Nephron progenitor cell (in vitro differentiated cells): ENCODE measurements at places on chromosomes 1 and 21.

GRCh38 chr1:203324105-203325025 is 19.0 kb downstream of the BTG2 start:
- no peak for DNase-seq

GRCh38 chr1:84724128-84724860 is 34.0 kb upstream of the SSX2IP start:
- peak; percentile 12 for DNase-seq

DNA sequence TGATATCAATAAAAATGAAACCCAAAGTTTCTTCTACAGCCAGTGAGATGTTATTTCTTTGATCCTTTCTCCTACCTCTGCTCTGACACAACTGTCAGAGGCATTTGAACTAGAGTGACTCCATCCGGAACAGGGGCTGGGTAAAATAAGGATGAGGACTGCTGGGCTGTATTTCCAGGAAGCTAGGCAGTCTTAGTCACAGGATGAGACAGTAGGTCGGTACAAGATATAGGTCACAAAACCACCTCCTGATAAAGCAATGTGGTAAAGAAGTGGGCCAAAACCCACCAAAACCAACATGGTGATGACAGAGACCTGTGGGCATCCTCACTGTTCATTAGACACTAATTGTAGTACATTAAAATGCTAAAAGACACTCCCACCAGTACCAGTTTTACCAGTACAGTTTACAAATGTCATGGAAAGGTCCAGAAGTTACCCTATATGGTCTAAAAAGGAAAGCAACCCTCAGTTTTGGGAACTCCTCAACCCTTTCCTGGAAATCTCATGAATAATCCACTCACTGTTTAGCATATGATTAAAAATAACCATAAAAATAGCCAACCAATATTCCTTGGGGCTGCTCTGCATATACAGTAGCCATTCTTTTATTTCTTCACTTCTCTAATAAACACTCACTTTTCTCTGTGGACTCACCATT is 96.7 kb downstream of the GABPA start:
- no peak for DNase-seq

DNA sequence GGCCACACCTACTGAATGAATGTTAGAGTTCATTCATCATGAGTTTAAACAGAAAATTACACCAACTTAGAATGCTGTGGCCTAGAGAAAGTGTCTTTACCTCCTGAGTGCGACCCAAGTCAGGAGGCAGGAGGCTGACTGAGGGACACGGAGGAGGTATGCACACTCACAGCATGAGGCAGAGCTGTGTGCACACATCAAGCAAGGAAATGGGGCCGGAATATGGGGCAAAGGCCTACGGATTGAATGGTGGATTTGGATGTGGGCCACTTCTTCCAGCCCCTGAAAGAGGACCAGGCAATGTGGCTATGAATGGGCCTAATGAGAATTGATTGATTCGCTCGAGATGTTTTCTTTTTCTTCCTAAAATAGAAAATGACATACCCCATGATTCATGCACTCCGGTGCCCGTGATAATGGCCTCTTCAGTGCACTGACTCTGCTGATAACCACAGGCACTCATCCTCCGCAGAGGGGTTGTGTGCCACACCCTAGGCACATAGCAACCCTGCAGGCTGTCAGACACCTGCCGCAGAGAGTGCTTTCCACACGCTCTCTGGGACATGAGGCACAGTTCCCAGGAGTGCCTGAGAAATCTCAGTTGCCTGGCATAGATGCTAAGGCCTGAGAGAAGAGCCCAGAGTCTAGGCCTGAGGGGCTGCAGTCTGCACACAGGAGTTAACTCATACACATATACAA is 155.5 kb downstream of the GLUL start:
- no peak for DNase-seq

- DNase-seq, result peak; percentile 87
Measured at GRCh38 chr1:119611701-119612113, 36.4 kb downstream of the ZNF697 start.

DNA sequence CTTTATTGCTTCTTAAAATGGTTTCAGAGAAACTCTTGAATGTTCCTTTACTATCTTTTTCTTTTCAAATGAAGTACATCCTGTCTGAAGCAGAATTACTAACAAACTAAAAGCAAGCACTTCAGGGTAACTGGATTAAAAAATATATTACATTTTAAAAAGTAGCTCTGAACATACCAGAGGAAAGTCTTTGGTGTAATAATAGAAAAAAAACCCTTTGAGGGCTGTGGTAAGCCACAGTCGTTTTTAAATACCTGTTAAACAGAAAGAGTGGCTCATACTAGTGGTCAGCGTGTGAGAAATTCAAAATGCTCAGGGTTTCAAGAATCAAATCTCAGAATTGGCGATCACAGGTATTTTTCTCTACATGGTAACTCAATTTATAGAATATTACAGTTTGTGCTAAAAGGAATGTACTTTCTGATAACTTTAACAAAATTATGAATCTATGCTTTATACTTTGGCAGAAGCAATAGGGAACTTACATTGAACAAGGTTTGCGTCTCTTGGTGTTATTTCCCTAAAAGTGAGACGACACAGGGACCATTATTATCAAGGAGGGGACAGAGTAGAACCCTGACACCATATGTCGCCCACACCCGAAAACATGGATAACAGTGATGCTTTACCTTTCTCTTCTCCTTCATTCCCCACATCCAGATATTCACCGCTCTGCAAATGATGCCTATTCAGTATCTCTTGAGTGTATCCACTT is 97.0 kb upstream of the DPH5 start:
- DNase-seq, result no peak

DNA sequence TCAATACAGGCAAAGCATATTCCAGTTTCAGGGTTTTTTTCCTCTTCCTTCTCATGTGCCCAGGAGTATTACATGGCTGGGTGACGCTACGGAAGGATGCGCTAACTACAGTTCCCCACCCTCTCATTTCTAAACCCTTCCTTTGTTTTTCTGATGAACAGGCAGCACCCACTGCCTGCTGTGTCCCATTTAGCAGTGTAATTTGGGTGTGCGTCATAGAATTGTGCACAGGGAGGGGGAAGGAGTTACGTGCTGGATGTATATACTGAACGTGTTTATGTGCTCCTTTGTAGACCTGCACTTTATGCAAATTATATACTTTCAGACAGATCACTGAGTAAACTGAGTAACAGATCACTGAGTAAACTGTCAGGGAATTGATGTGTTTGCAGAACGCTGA is 44.5 kb downstream of the ELAPOR1 start:
- DNase-seq, result no peak

- DNase-seq, result no peak
Measured at GRCh38 chr1:10617318-10617717, 142.6 kb downstream of the PEX14 start.

DNA sequence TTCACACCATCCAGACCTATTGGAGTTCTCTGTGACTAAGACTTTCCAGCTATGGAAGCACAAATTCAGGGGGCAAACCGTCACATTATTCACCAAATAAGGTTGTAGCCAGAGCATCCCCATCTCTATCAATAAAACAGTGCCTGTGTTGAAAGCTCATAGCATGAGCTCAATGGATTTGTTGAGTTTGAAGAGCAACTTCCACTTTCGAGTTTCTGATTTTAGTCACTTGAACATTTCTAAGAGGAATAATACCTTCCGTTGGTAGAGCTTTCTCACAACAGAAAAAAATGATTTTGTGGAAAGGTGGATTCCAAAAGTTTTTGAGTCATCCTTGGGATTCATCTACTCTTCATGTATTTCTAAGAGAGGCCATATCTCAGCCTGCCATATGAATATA is 13.0 kb upstream of the ELAVL4 start:
- DNase-seq, result no peak

GRCh38 chr1:76374086-76374485 is 299.5 kb downstream of the ST6GALNAC3 start:
- DNase-seq, result no peak

DNA sequence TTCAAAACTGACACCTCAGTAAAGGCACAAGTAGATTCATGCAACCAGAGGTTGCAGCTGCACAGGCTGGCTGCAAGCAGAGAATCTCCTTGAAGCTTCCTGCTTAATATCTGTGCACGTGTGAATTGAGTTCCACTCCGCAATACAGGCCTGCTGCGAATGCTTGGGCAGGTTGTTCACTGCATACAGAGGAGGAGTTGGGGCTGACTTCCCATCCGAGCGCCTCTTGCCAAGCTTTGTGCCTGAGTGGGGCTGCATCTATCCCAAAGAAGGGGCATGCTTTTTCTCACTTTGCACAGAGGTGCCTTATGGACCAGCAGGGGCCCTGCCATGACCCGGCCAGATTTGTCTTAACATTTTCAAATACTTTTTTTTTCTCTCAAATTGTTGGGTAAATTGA is 17.9 kb upstream of the PADI1 start:
- no peak for DNase-seq

- DNase-seq, result no peak
Measured at GRCh38 chr1:44120398-44120949, 1.9 kb downstream of the KLF17 start.

DNA sequence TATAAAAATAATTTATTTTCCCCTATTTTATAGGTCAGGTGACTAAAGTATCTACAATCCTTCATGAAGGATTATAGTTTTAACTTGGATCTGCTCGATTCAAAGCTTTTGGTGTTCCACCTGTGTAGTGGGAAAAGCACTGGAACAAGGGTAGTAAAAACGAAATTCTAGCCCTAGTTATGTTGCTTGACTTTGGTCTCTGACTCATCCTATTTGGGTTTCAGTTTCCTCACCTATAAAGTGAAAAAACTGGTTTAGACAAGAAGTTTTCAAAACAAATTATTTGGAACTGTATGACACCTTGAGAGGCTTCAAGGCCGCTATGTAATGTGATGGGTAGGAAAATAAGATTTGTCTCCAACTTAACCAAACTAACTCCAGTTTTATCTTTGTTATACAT is 505.2 kb upstream of the ZRANB2 start:
- DNase-seq, result no peak

- no peak for DNase-seq
Measured at GRCh38 chr1:169618367-169618766, 11.6 kb downstream of the SELP start.

DNA sequence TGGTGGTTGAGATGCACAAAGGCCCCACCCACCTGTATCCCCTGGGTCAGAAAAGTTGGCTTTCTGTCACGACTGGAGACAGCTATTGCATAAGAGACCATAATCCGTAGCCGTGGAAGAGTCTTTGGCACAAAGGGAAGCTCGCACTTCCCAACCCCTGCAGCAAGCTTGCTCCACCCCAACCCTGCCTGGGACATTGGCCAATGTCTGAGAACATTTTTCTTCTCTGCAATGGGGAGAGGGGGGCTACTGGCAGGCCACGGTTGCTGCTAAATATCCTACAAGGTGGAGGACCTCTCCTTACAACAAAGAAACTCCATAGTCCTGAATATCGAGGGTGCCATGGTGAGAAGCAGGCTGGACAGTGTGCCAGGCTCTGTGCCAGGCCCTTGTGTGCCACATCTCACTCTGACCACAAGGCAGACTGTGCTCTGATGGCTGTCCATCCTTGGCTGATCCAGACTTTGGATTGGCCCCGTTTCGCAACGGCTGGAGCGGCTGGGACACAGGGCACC is 104.1 kb downstream of the CSMD2 start:
- no peak for DNase-seq

- no peak for DNase-seq
Measured at GRCh38 chr1:89598450-89599331, 34.2 kb upstream of the LRRC8C start.

DNA sequence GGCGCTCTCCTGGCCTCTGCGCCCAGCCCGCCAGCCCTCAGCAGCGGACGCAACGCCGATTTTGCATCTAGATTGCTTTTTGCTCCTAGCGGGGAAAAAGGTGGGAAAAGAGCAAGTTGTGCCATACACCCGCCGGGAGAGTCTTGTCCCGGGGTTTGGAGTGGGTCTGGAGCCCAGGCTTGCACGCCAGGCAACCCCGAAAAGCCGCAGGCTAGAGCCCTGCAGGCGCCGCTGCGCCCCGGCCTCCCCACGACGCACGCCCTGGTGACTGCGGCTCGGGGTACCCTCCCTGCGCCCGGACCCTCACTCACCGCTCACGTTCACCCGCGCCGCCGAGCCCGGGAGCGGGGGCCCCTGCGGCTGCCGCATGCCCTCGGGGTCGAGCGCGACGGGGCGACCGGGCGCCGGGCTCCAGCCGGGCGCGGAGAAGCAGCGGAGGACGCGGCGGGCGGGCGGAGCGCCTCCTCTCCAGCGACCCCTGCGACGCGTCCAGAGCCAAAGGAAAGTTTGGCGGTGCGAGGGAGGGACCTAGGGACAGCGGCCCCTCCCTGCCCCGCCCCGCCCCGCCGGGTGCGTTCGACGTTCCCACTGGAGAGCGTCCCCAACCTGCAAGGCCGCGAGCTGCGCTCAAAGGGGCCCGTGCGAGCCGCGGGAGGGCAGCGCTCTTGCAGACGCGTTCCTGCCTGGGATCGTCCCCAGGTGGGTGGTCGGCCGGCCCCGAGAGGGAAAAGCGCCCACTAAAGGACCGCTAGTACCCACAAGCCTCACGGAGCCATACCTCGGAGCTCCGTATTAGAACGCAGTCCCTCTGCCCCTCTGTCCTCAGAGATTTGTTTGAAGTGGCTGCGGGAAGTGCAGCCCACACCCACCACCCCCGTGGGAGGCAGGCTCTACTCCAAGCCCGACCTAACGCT is at the start of gene LPAR3:
Gene LPAR3 (minus strand): TSS at position 502 of the 914 bp plus-strand sequence. CDS start 27,086 bp downstream, outside the sequence.
- DNase-seq, result peak; percentile 80

GRCh38 chr1:116133696-116134475 is 22.7 kb downstream of the MAB21L3 start:
- no peak for DNase-seq

GRCh38 chr1:114468710-114469468 is 42.1 kb downstream of the TRIM33 start:
- no peak for DNase-seq

DNA sequence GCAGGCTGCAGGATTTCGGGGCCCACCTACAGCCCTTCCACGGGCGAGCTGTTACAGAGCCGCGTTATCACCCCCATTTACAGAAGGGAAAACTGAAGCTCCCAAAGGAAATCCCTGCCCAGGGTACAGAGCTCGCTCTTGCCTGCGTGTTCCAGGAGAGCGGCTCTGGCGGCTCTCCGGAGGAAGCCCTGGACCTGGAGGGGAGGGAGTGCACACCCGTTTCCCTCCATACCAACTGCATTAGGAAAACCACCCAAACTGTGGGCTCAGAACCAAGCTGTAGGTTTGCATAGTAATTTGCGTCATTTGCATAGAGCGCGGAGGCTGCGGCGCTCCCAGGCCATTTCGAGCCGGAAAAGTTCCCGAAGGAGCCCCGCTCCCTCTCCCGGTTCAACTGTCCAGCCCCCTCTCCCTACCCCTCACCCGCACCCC is 24.7 kb upstream of the ADGRB2 start:
- no peak for DNase-seq

- DNase-seq, result no peak
Measured at GRCh38 chr1:72281637-72282270, 585 bp downstream of the NEGR1 start.

GRCh38 chr1:227712648-227713047 is 22.5 kb downstream of the JMJD4 start:
- DNase-seq, result no peak

- no peak for DNase-seq
Measured at GRCh38 chr1:15427280-15427666, 11.0 kb upstream of the CTRC start.
